Muscle of leg (tissue), 16 donors: ENCODE measurements at places on chromosomes 5 and 9. TPM values are rescaled to one million over a fixed set of nuclear protein-coding genes. Genes with fewer than 3 reads are reported as not detected.

SLC25A2 gene
- total RNA-seq = 0.22 TPM

GFI1B gene
- 0.13 TPM for total RNA-seq

DNA sequence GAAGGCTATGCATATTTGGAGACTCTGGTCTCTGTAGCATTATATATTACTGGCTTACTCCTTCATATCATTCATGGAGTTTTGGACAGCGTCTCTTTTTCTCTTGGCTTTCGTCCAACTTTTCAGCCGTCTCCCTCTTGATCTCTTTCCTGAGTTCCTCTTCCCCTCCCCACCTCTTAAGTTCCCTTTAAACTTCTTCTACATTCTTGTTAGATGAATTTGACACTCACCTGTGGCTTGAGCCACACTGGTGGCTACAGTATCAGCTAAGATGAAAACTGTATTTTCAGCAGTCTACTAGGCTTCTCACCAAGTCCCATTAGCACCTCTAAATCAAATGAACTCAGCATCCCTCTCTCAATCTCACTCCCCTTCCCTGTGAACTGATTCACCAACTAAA lies 128.1 kb downstream of the STARD4 start:
- DNase-seq = peak; percentile 65

DNA sequence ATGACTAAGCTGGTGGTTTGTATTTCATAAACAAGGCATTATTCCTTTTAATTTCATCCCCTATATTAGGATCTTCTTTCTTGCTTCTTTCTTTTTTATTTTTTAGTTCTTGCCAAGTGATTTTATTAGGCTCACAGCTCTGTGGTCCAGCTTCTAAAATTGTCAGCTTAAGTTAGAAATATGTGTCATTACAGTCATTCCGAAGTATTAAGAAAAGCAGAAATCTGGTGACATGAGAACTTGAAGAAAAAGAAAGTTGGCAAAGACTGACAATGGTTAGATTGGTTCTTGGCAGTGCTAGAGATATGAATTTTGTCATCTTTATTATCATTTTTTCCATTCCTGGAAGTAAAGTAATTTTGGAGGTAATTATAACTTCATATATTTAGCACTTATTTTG lies 166.5 kb upstream of the PRR16 start:
- no peak for DNase-seq

DNA sequence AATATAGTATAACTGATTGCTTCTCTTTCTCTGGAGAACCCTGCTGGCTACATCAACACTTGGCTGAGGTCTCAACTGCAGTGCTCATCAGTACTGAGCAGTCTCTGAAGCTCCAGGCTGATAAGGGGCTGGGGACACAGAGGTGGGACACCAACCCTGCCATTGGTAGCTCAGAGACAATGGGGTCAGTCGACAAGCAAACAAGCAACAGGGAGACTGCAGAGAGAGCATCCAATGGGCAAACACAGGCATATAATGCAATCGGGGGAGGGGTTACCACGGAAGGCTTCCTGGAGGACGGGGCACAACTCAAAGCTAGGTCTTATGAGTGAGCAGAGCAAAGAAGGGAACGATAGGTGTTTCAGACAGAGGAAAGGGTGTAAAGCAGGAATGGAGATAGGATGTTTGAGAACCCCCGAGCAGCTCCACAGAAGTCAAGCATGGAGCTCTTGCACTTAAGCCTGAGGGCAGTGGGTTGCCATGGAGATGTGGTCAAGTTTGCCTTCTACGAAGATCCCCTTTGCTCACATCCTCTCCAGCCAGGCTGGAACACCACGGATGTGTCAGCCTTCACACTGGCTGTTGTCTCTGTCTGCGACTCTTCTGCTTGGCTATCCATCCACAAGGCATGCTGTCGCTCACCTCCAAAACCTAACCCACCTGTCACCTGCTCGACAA lies 21.5 kb upstream of the AKNA start:
- DNase-seq = no peak
